ENCODE measurements at places on chromosomes 11 and 22.

- DNase-seq, result no peak
These were observed 36.3 kb upstream of the APOBEC3A start for GRCh38 chr22:38921120-38921519.

- DNase-seq, result no peak
These were observed 20.2 kb downstream of the CELF1 start for GRCh38 chr11:47532597-47533213.

GRCh38 chr11:1425006-1425405 is 35.3 kb downstream of the BRSK2 start:
- DNase-seq, result no peak

DNA sequence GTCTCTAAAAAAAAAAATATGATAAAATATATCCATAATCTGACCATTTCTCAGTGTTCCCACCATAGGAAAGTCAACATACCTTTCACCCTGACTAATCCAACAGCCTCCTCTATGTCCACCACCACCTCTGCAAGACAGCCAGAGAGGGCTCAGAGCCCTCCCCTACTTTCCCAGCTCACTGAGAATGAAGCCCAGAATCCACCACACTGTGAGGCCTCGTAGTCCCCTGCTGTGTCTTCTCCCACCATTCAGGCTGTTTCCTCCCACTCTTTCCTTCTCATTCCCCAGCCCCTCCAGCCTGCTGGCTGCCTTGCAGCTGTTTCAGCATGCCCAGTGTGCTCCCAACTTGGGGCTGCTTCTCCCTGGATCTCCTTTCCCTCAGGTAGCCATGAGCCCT is 27.0 kb downstream of the SGSM3 start:
- no peak for DNase-seq
